Upper lobe of left lung (tissue), 6 donors: ENCODE measurements at places on chromosomes 12 and 14.

- DNase-seq, result peak; percentile 57
These were observed 43.5 kb downstream of the LRTM2 start for GRCh38 chr12:1863823-1864222.

DNA sequence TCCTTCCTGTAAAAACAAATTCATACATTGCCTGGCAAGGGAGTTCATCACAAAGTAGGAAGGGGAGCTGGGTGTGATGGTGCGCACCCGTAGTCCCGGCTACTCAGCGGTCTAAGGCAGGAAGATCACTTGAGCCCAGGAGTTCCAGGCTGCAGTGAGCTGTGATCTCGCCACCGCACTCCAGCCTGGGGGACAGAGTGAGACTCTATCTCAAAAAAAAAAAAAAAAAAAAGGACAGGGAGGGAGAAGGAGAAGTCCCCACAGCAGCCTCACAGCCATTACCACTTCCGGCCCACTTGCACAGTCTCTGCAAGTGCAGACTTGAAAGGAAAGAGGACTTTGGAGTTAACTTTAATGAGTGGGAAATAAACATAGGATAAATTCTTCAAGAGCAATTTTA is 121.0 kb downstream of the FBXL14 start:
- no peak for DNase-seq

GRCh38 chr14:100915560-100915959 is 12.0 kb upstream of the RTL1 start:
- no peak for DNase-seq

DNA sequence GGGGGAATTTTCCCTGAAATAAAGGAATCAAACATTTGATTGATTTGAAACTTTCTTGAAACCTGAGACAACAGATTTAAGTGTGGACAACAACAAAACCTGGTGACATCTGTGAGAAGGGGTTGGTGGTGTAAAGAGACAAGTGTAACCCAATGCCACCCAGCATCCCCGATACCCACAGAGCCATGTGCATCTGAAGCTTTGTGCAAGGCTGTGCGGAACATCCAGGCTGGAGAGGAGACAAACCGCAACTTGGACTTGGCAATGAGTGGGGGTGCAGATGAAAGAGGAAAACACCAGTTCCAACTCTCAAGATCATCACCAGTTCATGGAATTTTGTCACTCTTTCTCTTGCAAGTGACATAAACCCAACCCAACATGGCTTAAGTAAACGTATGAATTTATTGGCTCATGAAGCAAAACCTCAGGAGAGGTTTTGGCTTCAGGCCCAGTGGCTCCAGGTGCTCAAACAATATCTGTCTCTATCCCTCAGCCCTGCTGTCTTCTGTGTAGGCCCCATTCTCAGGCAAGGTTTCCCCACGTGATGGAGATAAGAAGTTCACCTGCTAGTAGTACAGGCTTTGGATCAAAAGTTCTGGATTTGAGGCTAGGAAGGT is 55.2 kb upstream of the NTF3 start:
- no peak for DNase-seq

DNA sequence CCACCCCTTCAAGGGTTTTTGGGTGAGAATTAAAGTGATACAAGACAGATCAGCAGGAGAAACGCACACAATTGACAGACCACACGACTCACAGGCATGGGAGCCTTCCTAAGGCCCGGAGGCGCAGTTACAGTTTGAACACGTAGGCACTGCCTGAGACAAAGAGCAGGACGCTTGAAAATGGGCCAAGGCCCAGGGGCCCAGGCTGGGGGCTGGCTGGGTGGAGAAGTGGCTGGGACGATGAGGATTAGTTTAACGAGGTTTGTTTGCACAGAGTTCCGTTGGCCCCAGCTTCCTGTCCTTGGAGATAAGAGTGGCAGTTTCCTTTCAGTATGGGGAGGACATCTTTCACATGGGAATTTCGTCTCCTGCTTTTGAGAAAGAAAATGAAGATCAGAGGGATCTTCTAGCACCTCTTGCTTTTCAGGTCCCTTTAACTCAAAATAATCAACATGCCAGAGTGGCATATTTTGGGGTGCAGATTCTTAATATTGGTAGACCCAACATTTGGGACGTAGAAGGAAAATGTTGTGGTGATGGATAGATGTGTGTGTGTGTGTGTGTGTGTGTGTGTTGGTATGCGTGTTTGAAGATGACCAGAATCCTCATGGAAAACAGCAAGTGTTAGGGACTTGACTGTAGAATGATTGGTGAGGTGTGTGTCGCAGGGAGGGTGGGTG is 44.6 kb downstream of the DLK1 start:
- no peak for DNase-seq

- no peak for DNase-seq
These were observed 65.2 kb upstream of the PDZRN4 start for GRCh38 chr12:41122894-41123293.

- DNase-seq, result no peak
These were observed 20.2 kb upstream of the CHGA start for GRCh38 chr14:92902726-92903125.

GRCh38 chr12:54240971-54241588 is 38.8 kb downstream of the CBX5 start:
- no peak for DNase-seq

DNA sequence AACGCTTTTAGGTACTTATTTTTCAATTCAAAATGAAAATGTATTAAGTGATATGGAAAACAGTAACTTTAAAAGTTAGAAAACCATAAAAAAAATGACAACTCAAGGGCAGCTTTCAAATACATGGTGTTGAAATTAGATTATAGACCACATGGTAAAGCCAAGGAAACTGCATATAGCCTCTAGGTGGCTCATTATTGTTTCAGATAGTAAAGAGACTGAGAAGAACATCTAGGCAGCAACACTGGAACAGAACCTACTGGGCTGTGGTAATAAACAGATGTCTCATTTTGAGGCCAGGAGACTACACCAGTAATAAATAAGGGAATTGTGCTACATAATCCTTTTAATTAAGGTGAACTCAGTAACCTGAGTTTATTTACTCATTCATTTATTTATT is 13.0 kb downstream of the FBXO33 start:
- DNase-seq, result no peak

- no peak for DNase-seq
These were observed 628.6 kb downstream of the NRXN3 start for GRCh38 chr14:78798757-78799156.

GRCh38 chr14:95431199-95432143 is 85.0 kb downstream of the SYNE3 start:
- no peak for DNase-seq

GRCh38 chr12:119683413-119683812 is 15.5 kb downstream of the PRKAB1 start:
- DNase-seq, result no peak

GRCh38 chr14:79225815-79226214 is 985.5 kb downstream of the DIO2 start:
- DNase-seq, result no peak

DNA sequence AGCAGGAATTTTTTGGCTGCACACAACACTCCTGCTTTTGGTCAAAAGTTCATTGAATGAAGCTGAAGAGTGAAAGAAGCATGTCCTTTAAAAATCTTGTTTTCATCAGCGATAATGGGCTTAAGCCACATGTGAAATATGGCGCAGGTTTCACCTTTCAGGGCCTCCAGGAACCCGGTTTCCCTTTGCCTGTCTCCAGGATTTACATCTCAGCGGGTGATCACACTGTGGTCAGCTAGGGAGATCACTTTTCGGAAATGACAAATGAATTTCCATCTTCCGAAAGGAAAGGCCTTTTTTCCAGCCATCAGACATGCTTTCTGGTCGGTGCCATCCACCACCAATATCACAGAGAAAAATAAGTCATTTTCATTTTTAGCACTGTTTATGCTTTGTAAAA is 727.1 kb upstream of the TBX3 start:
- DNase-seq, result no peak

DNA sequence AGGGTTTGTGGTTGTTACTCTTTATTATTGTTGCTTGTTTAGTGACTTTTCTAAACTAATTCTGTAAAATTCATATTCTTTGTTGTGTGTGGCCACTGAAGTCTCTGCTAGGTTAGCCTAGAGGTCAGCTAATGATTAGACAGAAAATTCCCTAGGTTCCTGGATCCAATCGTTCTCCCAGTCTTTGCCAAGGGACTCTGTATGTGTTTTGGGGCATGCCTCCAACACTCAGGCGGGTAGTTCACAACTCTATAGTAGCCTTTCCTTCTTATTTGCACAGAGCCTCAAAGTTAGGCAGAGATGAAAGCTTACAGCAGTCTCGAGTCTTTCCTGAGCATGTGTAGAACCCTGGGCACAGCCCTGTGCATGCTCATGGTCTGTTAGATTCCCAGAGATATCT is 32.7 kb upstream of the RIN3 start:
- DNase-seq, result no peak

GRCh38 chr12:50574601-50575348 is 70.0 kb downstream of the DIP2B start:
- no peak for DNase-seq

DNA sequence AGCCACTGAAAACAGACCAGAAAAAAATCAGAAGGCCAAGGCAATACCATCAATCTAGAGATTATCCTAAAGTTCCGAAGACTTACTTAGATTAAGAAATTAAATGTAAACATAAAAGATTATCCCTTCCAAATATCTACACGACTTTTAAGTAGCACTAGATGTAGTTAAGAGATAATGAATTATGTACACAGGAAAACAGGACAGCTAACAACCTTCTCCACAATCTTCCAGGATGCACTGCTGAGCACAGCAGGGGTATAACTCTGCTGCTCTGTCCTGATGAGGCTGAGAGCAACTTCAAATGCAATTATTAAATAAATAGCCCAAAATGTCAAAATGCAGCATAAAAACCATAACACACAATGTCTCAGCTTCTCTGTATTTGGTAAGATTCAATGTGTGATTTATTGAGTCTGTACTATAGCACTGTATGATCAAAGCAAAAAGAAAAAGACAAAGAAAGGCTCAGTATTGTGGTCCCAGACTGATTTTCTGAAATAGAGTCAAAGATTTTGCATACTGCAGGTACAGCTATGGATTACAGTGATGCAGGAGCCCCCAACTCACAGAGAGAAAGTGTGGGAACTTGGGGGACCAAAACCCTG is 56.9 kb downstream of the TMTC1 start:
- DNase-seq, result no peak

GRCh38 chr12:53298164-53298563 is 1.3 kb upstream of the MYG1 start:
- DNase-seq, result no peak

DNA sequence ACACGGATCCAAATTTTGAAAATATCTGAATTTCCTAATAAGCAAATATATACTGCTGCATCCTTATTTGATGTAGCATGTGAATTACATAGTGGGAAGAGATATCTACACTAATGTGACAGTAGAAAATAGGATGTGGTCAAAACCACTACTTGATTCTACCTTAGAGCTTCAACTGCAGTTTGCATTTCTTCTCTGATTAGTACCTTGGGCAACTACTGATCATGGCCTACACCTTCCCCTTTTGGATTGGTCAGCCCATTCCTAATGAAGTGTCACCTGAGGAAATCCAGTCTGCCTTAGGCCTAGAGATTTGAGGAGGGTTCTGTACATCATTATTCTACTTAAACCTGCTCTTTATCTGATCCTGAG is 10.7 kb downstream of the LLPH start:
- DNase-seq, result no peak

DNA sequence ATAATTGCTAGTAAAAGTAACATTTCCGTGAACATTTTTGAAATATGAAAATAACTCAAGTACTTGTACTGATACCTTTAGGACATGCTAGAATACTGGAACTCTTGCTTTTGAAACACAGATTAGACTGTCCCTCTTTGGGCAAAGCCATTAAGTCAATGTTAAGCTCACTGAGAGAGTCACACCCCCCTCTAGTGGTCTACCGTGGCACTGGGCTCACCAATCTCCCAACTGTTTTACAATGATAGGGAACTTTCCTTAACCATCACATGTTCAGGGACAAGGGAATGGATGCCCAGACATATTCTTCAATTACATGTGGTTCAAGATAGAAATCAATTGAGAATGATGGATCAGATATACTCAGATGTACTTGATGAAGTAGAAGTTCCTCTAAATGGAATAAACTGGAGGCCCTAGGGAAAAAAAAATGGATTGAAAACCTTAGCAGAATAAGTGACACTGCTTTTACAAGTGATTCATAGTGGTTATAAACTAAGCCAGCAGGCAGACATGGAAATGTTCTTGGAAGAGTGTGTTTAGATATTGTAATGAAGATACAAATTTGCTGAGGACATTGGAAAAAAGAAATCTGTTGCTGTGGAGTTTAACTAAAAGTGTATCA is 17.8 kb downstream of the NANOG start:
- no peak for DNase-seq

DNA sequence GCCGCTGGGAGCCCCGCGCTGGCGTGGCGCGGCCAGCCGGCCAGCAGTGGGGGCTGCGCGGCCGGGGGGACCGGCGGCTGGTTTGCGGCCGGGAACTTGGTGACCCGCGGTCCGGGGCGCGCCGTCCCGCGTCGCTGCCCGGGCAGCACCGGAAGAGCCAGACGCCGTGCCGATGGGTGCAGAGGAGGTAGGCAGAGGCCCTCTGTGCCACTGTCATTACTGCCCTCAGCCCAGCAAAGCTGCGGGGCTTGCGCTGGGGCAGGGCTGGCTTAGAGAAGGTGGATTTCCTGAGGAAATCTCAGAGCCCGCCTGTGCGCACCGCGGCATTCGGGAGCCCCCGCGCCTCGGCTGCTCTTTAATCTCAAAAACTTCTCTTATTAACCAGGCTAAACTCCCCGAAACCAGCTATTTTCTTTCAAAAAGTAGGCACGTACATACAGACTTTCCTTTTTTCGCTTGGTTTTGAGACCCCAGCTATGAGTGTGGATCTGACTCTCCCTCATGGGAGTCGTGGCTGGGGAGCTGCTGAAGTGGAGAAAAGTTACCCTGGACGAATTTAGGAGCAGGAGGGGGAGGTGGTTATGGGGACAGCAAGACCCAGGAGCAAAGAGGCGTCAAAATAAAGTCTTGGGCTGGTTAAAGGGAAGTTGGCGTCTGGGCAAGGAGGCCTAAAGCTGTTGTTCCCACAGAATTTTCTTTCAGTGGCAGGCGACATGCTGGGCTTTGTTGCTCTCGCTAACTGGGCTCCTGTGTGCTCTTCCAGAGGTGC is 802 bp downstream of the SUSD6 start:
- DNase-seq, result peak; percentile 40

DNA sequence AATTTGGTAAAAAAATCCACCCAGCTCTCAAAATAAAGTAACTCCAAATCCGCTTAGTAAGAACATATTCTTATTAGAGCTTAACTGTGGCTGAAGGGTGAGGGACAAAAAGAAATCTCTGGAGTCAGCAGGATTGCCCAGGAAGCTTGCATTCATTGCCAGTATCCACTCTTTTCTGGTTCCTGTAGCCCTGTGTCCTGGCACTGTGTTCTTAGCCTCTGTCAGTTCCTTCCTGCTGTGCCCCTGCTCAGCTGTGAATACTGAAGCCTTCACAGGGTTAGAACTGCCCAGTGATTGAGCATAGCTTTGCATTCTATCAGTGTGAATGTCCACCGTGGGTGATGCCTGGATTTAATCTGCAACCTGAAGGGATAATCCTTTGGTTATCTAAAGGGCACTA is 266.9 kb upstream of the PELI2 start:
- DNase-seq, result no peak

GRCh38 chr12:53222170-53222721 is 9.8 kb downstream of the RARG start:
- no peak for DNase-seq
